ENCODE measurements at places on chromosomes 7 and 10. TPM values are rescaled to one million over a fixed set of nuclear protein-coding genes. Genes with fewer than 3 reads are reported as not detected.

LRRN3 gene
- total RNA-seq: not detected

RNF148 gene
- total RNA-seq: 0.86 TPM

GRK5 gene
- total RNA-seq: 39.7 TPM

GRCh38 chr10:34290412-34291081 lies 524.5 kb downstream of the PARD3 start:
- DNase-seq: peak; percentile 7

- no peak for DNase-seq
Observed at GRCh38 chr10:113525713-113526112, 27.1 kb upstream of the HABP2 start.

- no peak for DNase-seq
Observed at GRCh38 chr7:143408686-143409561, at the start of gene EPHA1. Gene EPHA1 (minus strand): TSS chr7:143408856. CDS start chr7:143408805, 51 bp downstream.

GRCh38 chr7:27123477-27124053 lies 7.0 kb downstream of the HOXA4 start:
- DNase-seq: no peak

DNA sequence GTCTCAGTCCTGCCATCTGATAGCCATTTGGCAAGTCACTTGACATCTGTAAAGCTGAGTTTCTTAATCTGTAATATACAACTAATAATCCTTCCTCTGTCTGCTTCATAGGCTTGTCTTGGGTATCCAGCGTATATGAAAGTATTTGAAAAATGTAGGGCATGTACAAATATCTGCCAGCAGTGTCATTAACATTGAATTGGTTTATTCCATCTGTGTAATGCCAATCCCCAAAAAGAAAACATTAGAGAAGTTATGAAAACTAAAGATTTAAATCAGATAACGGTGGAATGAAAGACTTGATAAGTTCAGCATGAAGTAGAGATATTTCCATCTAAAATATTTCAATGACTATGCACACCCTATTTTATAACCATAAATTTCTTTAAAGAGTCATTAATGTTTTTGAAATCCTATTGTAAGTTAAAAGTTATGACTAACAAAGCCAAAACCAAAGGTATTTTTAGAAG lies 9.8 kb upstream of the RTKN2 start:
- no peak for DNase-seq

DNA sequence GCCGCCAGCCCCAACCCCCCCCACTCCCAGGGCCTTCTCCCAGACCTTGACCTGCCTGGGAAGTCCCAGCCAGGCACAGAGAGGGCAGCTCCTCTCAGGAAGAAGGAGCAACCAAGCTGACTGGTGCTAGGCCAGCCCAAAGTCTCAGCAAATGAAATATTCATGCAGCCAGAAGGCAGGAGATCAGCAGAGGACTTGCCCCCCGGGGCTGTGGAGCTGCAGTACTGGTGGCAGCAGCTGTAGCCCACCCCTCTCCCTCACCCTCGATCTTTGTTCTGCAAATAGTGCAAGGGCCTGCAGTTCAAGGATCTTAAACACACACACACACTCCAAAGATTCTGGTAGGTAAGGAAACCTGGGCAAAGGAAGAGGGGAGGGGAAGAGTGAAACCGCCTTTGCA lies 3.5 kb upstream of the SRRM3 start:
- no peak for DNase-seq

GRCh38 chr7:97422046-97422445 lies 304.5 kb downstream of the SDHAF3 start:
- no peak for DNase-seq

DNA sequence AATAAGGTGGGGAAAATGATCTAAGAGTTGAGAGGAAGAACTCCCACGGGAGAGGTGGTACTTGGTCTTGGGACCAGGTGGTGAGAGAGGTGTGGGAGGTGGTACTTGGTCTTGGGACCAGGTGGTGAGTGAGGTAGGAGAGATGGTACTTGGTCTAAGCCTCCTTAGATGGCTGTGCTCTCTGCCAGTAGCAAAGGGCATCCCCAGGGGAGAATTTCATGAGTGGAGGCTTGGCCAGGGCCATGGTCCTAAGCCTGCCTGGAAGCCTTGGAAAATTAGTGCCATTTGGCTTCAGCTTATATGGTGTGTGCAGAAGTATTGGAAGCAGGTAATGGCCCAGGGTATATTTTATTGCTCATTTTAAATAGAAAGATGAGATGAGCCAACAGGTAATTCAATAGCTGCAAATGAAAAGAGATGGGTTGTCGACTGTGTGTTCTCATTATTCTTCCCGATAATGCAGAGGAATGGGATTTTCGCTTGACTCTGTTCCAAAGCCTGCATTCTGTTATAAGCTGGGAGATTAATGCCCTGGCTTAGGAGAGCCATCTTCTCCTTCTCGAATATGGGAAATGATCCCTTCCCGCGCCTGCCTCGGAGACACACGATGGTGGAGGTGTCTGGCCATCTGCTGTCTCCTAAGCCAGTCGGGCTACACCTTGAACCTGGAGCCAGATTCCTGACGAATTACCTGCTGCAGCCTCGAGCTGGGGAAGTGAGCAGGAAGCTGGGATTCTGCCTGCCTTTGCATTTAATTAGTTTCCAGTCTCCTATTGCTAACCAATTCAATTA lies 287.8 kb downstream of the GALNT17 start:
- no peak for DNase-seq

GRCh38 chr10:22427890-22428571 lies 82.7 kb downstream of the SPAG6 start:
- DNase-seq: no peak

DNA sequence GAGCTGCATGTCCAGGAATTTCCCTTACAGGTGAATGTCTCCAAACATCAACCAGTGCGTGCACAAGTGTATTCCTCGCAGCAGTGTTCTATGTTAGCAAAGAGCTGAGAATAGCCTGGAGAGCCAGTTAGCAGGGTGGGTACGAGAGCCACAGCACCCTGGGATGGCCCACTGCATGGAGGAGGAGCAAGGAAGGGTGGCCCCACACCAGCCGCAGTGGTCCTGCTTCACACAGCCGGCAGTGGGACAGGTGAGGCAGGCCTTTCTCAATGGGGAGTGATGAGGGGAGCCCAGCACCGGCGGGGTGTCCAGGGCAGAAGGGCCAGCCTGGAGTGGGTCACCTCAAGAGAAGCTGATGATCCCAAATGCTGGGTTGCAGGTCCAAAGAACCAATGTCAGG lies 240.7 kb downstream of the TCERG1L start:
- no peak for DNase-seq

- no peak for DNase-seq
Observed at GRCh38 chr10:79939969-79940368, 8.9 kb downstream of the SFTPD start.

DNA sequence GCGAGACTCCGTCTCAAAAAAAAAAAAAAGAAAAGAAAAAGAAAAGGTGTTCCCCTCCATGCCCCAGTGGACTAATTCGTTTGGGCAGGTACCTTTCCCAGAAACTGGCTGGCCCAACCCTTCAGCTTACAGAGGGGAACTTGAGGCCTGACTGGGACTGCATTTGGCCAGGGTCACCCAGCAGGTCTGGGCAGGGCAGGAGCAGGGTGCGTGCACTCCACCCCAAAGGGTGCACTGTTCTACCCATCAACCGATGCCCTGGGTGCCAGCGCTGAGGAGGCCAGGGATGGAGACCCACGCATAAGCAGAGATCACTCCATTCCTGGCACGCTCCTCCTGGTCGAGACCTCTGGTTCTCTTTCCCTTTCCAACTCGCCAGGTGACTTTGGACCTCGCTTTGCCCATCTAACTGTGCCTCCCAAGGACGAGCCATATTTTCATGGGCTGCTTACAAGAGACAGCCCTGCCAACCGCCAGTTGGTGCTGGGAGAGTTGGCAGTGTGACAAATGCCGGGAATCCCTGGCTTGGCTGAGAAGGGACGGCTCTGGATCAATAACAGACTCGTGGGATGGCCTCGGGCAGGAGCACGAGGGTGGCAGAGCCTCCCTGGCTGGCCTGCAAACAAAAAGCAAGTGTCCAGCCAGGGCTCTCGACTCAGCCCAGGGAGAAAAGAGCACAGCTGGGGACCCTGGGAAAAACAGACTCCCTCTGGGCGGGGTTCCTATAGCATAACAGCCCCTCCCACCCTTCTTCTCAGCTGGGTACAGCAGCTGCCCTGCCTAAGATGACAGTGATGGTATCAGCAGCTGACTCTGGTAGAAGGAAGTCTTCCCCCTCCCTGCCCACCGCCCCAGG lies 7.9 kb downstream of the HSPB1 start:
- DNase-seq: no peak

DNA sequence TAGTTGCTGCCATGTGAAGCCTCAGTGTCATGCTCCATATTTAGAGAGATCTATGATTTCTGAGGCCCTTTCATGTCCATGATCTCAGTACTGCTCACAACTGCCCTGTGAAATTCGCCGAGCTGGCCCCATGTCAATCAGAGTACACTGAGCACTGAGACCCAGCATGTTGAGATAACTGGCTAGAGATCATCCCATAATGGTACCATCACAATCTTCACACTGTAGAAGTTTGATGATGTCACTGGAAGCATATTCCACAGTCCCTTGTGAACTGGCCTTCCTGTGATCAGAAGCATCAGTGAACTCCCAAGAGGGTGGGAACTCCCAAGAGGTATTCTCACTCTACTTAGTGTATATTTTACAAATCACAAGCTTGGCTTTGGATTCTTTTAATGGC lies 116.0 kb downstream of the EGFR start:
- DNase-seq: no peak

DNA sequence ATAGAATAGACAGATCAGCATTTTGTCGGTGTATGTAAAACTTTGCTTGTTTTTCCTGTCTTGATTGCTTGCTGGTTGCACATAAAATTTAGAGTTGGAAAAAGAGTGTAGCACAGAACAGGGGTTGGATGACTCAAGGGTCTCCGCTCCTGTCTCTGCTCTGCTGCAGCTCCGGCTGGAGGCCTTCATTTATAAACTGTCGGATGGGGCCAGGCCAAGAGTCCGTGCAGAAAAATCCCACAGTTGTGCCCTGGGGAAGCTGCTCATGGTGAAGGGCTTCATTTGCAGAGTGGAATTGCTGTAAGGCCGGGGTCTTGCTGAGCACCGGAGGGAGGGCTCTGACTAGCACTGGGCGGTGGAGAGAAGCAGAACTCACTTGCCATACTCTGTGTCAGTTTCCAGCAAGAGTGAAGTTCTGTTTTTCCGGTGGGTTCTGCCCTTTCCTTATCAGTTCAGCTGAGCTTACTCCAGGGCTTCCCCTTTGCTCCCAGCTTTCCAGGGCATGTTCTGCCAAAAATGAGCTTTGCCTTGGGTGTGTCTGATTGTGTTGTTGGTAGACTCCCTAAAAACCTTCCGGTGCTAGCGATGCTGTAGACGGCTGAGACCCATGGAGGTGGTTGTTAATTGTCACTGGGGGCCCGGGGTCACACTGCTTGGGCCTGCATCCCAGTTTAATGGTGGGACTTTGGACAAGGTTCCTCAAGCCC lies 67.2 kb downstream of the CAMK1D start:
- DNase-seq: no peak

- DNase-seq: no peak
Observed at GRCh38 chr10:13400196-13400965, 52.3 kb upstream of the SEPHS1 start.

- DNase-seq: no peak
Observed at GRCh38 chr7:32243687-32244290, 173.6 kb upstream of the PDE1C start.

DNA sequence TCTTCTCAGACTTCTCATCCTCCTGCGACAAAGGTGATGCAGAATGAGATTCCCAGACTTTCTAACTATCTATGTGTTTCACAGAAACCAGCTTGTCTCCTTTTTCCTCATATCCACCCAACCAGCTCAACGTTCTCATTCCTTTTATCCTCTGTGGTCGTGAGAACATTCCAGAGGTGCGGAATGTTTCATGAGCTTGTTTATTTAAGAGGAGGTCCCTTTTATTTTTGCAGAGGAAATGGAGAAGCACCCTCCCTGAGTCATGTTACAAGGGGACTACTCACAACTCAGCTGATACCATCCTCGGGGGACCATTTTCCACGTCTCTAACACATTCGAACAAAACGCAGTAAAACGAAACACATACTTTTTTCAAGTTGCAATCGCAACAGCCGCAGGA lies 93.2 kb downstream of the ZRANB1 start:
- DNase-seq: no peak

DNA sequence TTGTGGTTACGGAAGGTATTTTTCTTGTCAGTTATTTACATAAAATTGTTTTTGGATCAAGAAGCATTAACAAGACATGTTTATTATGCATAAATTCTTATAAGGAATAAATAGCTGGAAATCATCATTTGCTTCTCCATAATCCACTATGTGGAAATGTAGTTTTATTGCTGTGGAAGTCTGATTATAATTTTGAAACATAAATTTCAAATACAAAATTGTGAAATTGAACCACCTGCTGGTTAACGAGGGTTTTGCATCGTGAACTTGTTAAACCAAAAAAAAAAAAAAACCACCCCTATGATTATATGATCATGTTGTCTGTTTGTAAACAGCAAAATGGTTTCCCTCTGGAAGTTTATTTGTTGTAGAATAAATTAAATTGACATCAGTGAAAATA lies 25.9 kb downstream of the ABRAXAS2 start:
- DNase-seq: no peak

Measured in pulmonary artery endothelial cell (primary cell).